ENCODE measurements at places on chromosomes 12 and 14.

DNA sequence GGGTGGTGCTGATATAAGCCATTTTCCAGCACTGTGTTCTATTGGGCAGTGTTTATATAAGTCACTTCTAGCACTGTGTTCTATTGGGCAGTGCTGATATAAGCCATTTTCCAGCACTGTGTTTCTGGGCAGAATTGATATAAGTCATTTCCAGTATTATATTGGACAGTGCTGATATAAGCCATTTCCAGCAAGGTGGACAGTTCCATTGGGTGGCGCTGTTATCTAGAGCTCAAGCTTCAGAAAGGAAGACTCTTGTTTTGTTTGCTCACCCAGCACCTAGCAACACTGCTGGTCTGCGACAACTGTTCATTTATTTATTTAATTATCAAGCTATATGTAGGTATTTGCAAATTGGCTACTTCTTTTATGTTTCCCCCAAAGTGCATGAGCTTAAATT lies 690.3 kb downstream of the AACS start:
- H3K27me3 ChIP-seq, result no peaks in the 10 kb centered on the region
- H3K27ac ChIP-seq, result no peak overlapping the region
- H3K4me1 ChIP-seq, result no peaks in the 10 kb centered on the region
- no peaks in the 10 kb centered on the region for H3K36me3 ChIP-seq
- no peak overlapping the region for H3K4me3 ChIP-seq

DNA sequence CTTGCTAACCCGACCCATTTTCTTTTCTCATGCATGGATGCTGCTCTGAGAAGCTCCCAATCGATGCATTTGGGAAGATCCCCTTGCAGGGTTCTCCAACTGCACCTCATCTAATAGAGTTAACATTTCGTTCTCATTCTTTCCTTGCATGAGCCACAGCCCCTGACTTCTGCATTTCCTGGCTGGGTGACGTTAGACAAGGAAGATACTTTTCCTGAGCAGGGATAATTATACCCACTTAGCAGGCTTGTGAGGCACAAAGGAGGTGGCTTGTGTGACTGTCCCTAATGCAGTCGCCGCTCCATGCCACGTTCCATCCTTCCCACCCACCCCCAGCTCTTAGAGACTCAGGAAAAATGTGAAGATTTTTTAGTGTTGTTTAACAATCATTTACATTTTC lies 195.1 kb downstream of the CHST11 start:
- no peak for DNase-seq
- H3K36me3 ChIP-seq, result peaks cover 14% of the 10 kb centered on the region
- peaks cover 5% of the 10 kb centered on the region for H3K4me1 ChIP-seq
- no peak overlapping the region for H3K27ac ChIP-seq
- no peak overlapping the region for H3K4me3 ChIP-seq

GRCh38 chr14:102551995-102552705 lies 40.3 kb upstream of the RCOR1 start:
- peaks cover 3% of the 10 kb centered on the region for H3K4me1 ChIP-seq
- no peak overlapping the region for H3K4me3 ChIP-seq
- peaks cover 54% of the 10 kb centered on the region for H3K27me3 ChIP-seq
- H3K27ac ChIP-seq, result no peak overlapping the region

GRCh38 chr12:131842169-131842568 lies 14.0 kb downstream of the MMP17 start:
- H3K4me1 ChIP-seq, result no peaks in the 10 kb centered on the region
- H3K27me3 ChIP-seq, result no peaks in the 10 kb centered on the region
- H3K27ac ChIP-seq, result no peak overlapping the region

DNA sequence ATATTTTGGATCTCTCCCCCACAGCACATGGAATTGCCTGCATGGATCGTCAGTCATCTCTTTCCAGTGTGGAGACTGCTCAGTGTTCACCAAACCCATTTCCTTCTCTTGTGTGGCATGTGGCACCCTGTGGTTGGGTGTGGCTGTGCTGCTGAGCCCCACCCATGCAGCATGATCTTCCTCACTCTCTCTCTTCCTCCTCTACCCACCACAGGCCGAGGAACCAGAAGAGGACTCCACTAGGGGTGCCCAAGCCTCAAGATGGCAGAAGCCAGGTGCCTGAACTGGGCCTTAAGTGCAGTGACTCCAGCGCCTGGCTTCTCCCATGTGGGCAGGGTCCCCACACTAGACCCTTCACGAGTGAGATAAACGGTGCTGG lies 66.8 kb upstream of the GPR68 start:
- DNase-seq, result peak; percentile 78
- H3K4me1 ChIP-seq, result peaks cover 76% of the 10 kb centered on the region
- H3K27ac ChIP-seq, result peak overlapping the region; percentile 89
- H3K27me3 ChIP-seq, result no peaks in the 10 kb centered on the region
- peaks cover 86% of the 10 kb centered on the region for H3K36me3 ChIP-seq
- peak overlapping the region; percentile 55 for H3K4me3 ChIP-seq

GRCh38 chr12:48197549-48197970 lies 5.5 kb downstream of the OR10AD1 start:
- peaks cover 21% of the 10 kb centered on the region for H3K27me3 ChIP-seq
- H3K36me3 ChIP-seq, result peaks cover 33% of the 10 kb centered on the region
- H3K4me1 ChIP-seq, result peaks cover 51% of the 10 kb centered on the region
- DNase-seq, result peak; percentile 41
- peak overlapping the region; percentile 87 for H3K27ac ChIP-seq

- H3K4me3 ChIP-seq, result no peak overlapping the region
- peaks cover 35% of the 10 kb centered on the region for H3K4me1 ChIP-seq
- no peaks in the 10 kb centered on the region for H3K27me3 ChIP-seq
Observed at GRCh38 chr14:24463017-24463883, 20.7 kb upstream of the SDR39U1 start.

DNA sequence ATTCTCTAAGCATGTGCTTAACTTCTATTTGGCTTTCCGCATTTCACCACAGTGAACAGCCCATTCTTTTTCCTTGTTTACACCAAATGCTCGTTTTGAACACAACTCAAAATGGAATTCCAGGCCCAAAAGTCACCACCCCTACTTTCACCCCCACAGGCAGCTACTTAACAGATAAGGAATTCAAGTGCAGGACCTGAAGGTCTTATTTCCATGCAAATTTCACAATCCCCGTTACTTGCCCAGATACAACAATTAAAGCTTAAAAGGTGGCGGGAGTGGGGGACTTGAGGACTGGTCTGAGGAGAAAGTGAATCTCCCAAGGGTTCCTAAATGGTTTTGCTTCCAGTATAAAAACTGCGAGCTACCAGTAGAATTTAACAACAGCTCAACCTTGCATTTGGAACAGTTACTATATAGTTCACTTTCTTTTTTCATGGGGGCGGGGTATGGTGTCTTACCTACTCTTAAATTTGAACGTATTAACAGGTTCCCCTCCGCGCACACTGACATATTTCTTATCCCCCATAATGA lies 3.7 kb downstream of the USP44 start:
- H3K4me3 ChIP-seq, result peak overlapping the region; percentile 85
- DNase-seq, result no peak

- H3K27me3 ChIP-seq, result no peaks in the 10 kb centered on the region
- no peak for DNase-seq
- peaks cover 56% of the 10 kb centered on the region for H3K36me3 ChIP-seq
- H3K27ac ChIP-seq, result peak overlapping the region; percentile 97
- H3K4me1 ChIP-seq, result peaks cover 69% of the 10 kb centered on the region
Observed at GRCh38 chr14:81474148-81474492, 59.5 kb downstream of the SEL1L start.

- H3K36me3 ChIP-seq, result peaks cover 2% of the 10 kb centered on the region
- peaks cover 7% of the 10 kb centered on the region for H3K27me3 ChIP-seq
- H3K4me1 ChIP-seq, result peaks cover 41% of the 10 kb centered on the region
- H3K4me3 ChIP-seq, result peak overlapping the region; percentile 78
Observed at GRCh38 chr12:123713823-123714585, 1.9 kb downstream of the ATP6V0A2 start.
